ENCODE measurements at places on chromosomes 7 and 10.

- DNase-seq = no peak
These were observed 658 bp upstream of the FZD8 start for GRCh38 chr10:35642793-35643114.

DNA sequence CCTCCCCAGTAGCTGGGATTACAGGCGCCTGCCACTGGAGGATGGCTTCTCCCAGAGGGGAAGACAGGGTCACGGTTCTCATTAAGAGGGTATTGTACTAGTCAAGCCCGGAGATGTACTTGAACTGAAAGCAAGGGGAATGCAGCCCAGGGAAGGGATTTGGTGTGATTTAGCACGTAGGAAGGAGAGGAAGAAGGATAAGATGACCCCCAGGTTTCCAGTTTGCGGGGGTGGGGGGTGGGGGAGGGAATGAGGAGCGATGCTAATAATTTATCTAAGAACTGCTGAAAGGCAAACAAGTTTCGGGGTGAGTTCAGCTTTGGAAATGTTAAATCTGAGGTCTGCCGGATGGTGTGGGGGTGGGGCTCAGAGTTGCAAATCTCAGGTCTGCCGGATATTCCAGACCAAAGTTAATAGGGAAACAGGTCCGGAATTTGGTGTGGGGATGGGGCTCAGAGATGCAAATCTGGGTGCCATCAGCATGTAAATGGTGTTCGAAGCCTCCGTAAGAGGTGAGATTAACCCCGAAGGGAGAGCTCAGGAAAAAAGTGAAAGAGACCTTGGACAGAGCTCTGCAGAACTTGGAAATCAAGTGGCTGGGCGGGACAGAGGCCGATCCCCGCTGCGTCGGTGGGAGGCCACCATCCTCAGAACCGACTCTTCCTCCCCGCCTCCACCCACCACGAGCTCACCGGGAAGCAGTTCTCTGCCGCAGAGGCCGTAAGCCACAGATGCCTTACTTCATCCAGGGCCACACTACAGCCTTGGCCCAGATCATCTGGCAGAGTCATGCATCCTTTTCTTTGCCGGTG lies 1.6 kb upstream of the SEPHS1 start:
- DNase-seq = no peak

DNA sequence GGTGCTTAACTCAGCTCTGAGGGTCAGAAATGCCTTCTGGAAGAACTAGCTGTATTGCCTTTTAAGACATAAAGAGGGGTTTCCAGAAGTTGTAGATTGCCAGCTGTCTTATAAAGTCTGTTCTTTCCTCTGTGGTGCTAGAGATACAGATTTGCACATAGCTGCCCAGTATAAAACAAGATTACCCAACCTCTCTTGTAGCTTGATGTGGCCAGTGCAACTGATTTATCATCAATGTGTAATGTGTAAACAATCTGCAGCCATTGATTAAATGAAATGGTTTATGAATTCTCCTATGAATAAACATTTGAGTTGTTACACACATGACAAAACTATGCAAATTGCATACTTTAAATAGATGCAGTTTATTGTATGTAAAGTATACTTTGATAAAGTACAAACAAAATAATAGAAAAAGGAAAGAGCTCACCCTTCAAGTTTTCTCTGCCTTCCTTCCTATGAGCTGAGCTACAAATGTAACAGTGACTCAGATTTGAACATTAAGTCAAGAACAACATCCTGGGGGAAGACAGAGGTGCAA lies 195.2 kb downstream of the TMEM26 start:
- no peak for DNase-seq

GRCh38 chr10:15793664-15794063 lies 66.6 kb downstream of the MINDY3 start:
- no peak for DNase-seq

DNA sequence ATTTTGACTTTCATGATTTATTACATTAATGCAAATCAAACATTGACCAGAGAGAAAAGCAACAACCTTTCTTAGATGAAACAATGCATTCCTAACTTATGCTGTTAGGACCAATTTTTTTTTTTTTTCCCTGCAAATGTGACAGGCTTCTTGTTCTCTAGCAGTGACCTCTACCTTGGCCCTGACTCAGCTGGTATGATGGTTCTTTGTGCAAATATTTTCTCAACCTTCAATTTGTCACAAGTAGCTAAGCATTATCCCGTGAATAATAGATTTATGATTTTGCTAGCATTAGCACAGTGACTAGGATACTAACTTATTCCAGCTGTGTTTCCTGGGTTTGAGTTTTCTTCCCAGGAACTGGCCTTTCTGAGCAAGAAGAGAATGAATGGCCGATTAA lies 64.9 kb downstream of the PPP1R9A start:
- no peak for DNase-seq

GRCh38 chr10:86653987-86654386 lies 360 bp upstream of the OPN4 start:
- no peak for DNase-seq

GRCh38 chr7:1678081-1678543 lies 8.0 kb downstream of the ELFN1 start:
- no peak for DNase-seq

- DNase-seq = no peak
These were observed 69.4 kb downstream of the EBF3 start for GRCh38 chr10:129894698-129895097.

DNA sequence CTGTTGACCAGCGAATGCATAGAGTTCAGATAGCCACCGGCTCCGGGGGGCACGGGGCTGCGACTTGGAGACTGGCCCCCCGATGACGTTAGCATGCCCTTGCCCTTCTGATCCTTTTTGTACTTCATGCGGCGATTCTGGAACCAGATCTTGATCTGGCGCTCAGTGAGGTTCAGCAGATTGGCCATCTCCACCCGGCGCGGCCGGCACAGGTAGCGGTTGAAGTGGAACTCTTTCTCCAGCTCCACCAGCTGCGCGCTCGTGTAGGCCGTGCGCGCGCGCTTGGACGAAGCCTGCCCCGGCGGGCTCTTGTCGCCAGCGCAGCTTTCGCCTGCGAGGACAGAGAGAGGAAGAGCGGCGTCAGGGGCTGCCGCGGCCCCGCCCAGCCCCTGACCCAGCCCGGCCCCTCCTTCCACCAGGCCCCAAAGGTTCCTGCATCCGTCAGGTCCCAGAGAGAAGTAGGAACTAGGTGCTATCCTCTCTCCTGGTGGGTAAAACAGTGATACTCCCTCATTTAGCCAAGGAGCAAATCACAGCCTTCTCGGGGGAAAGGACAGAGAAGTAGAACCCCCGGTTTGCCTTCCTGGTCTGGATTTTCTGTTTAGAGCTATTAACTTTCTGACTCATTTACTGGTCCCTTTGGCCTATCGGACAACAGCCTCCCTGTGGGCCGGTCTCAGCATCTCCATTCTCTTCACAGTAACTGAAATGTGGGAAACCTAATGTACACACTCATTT lies 6.1 kb upstream of the HOXA2 start:
- no peak for DNase-seq

- DNase-seq = no peak
These were observed 611.5 kb upstream of the IGFBP3 start for GRCh38 chr7:46532571-46532970.

- no peak for DNase-seq
These were observed 58.9 kb downstream of the SH2D4B start for GRCh38 chr10:80596391-80597257.

GRCh38 chr7:128731184-128731583 lies 8.0 kb upstream of the CALU start:
- DNase-seq = no peak

DNA sequence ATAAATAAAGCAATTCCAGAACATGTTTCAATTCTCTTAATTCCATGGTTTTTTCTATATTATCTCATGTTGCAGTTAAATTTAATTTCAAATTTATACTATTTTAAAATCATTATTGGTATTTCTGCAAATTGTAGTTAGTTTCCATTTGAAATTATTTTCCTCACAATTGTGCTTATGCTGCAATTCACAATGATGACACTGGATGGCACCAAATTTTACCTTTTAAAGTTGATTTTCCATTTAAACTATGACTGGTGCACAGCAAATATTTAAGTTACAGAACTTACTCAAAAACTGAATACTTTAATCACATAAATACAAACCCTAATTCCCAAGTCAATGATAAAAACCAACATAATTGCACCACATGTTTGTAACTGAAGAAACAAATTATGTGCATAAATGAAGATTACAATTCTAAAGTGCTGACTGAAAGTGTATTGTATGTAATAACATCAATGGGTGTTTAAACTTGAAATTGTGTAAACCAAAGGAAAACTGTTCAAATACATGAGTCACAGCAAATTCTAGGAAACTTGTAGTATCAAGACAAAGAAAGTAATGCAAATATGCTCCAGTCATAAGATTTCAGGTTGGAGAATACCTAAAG lies 75.3 kb upstream of the AASS start:
- no peak for DNase-seq

GRCh38 chr7:46282155-46282554 lies 361.1 kb upstream of the IGFBP3 start:
- no peak for DNase-seq

DNA sequence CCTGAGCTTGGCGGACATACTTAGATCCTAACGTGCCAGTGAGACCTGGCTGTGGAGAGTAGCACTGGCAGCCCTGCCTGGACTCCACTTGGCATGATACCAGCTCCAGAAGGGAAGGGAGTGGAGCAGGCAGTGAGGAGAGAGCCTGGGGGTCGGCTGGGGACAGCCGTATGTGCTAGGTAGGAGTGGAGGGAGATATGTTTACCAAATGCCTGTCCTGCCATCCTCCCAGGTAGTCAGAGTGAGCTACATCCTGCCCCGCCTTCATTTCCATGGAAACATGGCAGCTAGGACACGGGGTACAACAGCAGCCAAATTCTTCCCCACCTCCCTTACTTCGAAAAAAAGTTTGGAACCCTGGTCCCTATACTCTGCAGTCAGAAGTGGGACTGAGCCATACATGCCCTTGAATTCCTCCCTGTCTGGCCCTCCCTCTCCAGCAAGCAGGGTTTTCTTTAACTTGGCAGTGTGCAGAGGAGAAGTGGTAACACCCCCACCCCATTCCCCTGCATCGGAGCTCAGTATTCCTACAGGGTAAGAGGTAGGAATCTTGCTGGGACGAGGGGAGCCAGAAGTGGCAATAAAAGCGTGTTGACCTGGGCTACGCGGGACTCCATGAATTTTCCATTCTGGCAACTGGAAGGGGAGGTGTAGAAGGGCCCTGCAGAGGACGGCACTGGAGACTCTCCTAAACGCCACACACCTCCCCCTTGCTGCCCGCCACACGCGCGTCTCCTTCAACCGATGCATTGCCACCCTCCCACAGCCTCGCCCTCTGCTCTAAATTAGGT lies 20.0 kb upstream of the SMO start:
- peak; percentile 19 for DNase-seq

DNA sequence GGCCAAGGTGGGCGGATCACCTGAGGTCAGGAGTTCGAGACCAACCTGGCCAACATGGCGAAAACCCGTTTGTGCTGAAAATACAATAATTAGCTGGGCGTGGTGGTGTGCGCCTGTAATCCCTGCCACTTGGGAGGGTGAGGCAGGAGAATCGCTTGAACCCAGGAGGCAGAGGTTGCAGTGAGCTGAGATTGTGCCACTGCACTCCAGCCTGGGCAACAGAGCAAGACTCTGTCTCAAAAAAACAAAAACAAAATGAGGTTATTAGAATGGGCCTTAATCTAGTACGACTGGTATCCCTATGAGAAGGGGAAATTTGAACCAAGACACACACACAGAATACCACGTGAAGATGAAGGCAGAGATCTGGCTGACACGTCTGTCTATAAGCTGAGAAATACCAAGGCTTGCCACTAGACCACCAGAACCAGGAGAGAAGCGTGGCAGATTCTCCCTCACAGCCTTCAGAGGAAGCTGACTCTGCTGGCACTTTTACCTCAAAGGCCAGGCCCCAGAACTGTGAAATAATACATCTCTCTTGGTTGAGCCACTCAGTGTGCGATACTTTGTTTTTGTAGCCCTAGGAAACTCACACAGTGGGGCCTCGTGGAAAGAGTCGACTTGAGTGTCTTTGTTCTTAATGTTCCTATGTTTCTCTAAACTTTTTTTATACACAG lies 59.6 kb downstream of the TMEM209 start:
- DNase-seq = no peak

DNA sequence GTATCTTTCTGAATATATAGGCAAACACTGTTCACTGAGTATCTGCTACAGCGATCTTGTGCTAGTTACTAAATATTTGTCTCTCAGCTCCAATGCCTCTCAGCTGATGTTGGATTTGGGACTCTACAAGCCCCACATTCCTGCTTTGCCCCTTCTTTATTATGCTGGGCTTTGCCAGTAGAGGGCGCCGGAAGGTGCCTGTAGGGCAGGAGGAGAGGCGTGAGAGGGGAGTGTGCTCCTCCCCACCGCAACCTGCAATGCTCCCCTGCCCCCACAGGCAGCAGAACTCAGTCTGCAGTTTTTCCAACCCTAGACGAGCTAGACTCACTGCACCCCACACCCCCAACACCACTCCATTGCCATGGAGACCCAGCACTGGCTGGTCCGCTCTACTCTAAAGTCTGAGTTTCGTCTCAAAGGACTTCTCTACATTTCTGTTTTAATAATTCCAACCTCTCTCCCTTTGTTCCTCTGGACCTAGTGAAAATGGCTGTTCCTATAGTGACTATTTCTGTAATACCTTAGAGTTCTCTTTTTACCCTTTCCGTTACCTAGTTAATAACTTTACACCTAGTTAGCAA lies 337.6 kb downstream of the CCSER2 start:
- DNase-seq = no peak

GRCh38 chr7:112802406-112802805 lies 12.2 kb upstream of the TMEM168 start:
- no peak for DNase-seq

DNA sequence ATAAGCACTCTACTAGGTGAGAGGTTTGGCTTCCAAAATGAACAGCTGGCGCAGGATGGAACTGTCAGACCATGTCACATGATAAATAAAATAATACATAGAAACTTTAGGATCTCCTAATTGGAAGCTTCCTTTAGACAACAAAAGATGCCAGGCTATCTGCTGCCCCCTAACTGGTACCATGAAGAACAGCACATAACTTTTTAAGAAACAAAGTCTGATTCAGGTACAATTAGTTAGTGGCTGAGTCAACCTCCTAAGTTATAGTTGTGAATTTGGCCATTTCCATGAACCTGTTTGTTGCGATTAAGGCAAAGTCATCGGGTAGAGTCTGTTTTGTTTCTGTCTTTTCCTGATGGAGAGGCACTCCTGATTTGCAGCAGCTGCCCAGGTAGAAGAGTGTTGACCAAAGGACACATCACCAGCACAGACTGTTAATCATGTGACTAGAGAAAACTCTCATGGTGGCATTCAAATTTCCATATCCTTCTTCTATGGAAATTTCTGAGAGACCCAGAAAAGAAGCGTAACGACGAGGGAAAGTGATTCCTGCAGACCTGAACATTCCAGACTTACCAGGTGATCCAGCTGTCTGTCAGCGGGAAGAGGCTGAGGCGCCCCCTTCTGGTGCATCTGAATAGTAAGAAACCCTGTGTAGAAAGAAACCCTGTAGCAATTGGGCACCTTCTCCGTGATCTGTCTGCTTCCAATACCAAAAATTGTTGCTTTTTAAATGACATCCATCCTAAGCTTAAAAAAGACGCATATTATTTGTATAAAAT lies 8.6 kb upstream of the INHBA start:
- no peak for DNase-seq

DNA sequence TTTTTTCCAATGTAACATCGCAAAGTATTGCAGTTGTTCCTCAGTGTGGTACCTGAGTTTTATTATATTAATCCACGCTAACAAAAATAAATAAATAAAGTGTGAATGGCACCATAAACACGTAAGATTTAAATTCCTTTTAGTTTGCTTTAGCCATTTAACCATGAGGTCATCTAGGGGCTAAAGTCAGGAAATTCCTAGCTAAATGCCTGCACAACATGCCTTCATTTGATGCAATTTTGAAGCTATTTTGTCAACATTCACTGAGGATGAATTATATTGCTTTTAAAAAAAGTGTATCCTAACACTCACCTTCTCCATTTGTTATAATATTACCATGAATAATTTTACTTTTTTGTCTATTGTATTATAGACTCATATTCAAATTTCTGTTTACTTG lies 714.4 kb downstream of the GATA3 start:
- no peak for DNase-seq

All from cerebellar nuclear complex (tissue), 1 donor.